Hair follicle dermal papilla cell (primary cell): ENCODE measurements at places on chromosomes 3 and 15. TPM values are rescaled to one million over a fixed set of nuclear protein-coding genes. Genes with fewer than 3 reads are reported as not detected.

C3orf62 gene
- 1.6 and 3.2 TPM in 2 replicates for total RNA-seq

SLC9C1 gene
- total RNA-seq = 1.3 TPM in 1 of 2 replicates, not detected in the other

GRAMD2A gene
- 0.32 and 0.61 TPM in 2 replicates for total RNA-seq

FEZF2 gene
- total RNA-seq = not detected in 2 replicates

ST6GAL1 gene
- total RNA-seq = 3.9 and 4.6 TPM in 2 replicates

IGF2BP2 gene
- 73.0 and 81.0 TPM in 2 replicates for total RNA-seq

MIX23 gene
- 10.9 and 22.8 TPM in 2 replicates for total RNA-seq

SLC2A2 gene
- under 0.01 TPM in 1 of 2 replicates, not detected in the other for total RNA-seq

HYAL1 gene
- total RNA-seq = 0.49 and 0.65 TPM in 2 replicates

CADPS gene
- 6.9 and 7.0 TPM in 2 replicates for total RNA-seq

KY gene
- total RNA-seq = 0.49 and 0.73 TPM in 2 replicates

LYZL4 gene
- total RNA-seq = not detected in 2 replicates

ELP6 gene
- total RNA-seq = 24.2 and 28.7 TPM in 2 replicates

CBLB gene
- total RNA-seq = 52.8 and 59.1 TPM in 2 replicates

GPR15 gene
- not detected in 2 replicates for total RNA-seq

DLL4 gene
- 0.16 TPM in 1 of 2 replicates, not detected in the other for total RNA-seq

MKRN3 gene
- 0.85 TPM in 1 of 2 replicates, not detected in the other for total RNA-seq

RASL12 gene
- total RNA-seq = 8.3 and 10.2 TPM in 2 replicates

FBLN2 gene
- total RNA-seq = 493 and 624 TPM in 2 replicates

CYP1A1 gene
- total RNA-seq = 0.12 and 0.49 TPM in 2 replicates

PLCB2 gene
- 0.12 and 0.49 TPM in 2 replicates for total RNA-seq

KLHL40 gene
- not detected in 2 replicates for total RNA-seq

PFN2 gene
- total RNA-seq = 138 and 164 TPM in 2 replicates

PRTG gene
- 0.49 and 1.9 TPM in 2 replicates for total RNA-seq

ZFAND6 gene
- total RNA-seq = 148 TPM in 2 replicates

KCNAB1 gene
- total RNA-seq = 0.16 TPM in 1 of 2 replicates, not detected in the other

MAGEF1 gene
- 19.8 and 22.6 TPM in 2 replicates for total RNA-seq

CLEC3B gene
- 8.5 and 9.9 TPM in 2 replicates for total RNA-seq

LRRN1 gene
- under 0.01 and 0.12 TPM in 2 replicates for total RNA-seq

TADA3 gene
- total RNA-seq = 94.1 and 96.5 TPM in 2 replicates

ANKUB1 gene
- 0.16 TPM in 1 of 2 replicates, not detected in the other for total RNA-seq

TGM4 gene
- not detected in 2 replicates for total RNA-seq

UBXN7 gene
- 22.8 and 24.0 TPM in 2 replicates for total RNA-seq

CLRN1 gene
- total RNA-seq = 0.32 TPM in 1 of 2 replicates, not detected in the other

VPS8 gene
- total RNA-seq = 53.4 and 73.7 TPM in 2 replicates

VILL gene
- total RNA-seq = 10.1 TPM in 2 replicates

SYNM gene
- 6.3 and 7.2 TPM in 2 replicates for total RNA-seq

BSN gene
- under 0.01 and 0.16 TPM in 2 replicates for total RNA-seq

BMF gene
- 6.6 and 9.2 TPM in 2 replicates for total RNA-seq

NANOGP8 gene
- total RNA-seq = 0.32 TPM in 1 of 2 replicates, not detected in the other

CRYBG3 gene
- 22.5 and 27.6 TPM in 2 replicates for total RNA-seq

DTWD1 gene
- total RNA-seq = 46.1 and 46.5 TPM in 2 replicates

FBXL2 gene
- total RNA-seq = 21.3 and 25.3 TPM in 2 replicates

PIGX gene
- 15.7 and 18.1 TPM in 2 replicates for total RNA-seq

CSPG4 gene
- total RNA-seq = 181 and 183 TPM in 2 replicates

STXBP5L gene
- not detected in 2 replicates for total RNA-seq

RARRES1 gene
- 0.61 and 0.65 TPM in 2 replicates for total RNA-seq

MCF2L2 gene
- 0.32 and 0.36 TPM in 2 replicates for total RNA-seq
